Left renal pelvis (tissue), 4 donors: ENCODE measurements at places on chromosomes 12 and 14.
A peak's percentile ranks its signal among the peaks of the same experiment; 100 is the strongest.

GRCh38 chr12:4282892-4283511 lies 9.4 kb downstream of the CCND2 start:
- DNase-seq, result no peak

GRCh38 chr12:123607756-123608155 lies 5.9 kb downstream of the DDX55 start:
- no peak for DNase-seq

DNA sequence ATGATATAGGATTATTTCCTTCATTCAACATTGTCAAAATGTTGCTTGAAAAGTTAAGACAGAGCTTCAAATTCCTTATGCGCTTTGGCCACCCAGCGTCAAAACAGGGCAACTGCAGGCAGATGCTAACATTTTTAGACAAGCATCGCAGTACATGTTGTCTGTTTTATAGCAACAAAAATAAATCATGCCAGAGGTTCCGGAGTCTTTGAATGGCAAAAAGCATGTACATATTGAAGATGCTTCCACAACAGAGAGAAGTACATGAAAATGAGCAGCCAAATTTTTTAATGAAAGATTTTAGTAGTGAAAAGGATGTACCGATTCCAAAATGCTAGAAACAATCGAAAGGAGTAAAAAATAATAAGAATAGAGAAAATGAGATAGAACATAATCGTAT lies 49.8 kb upstream of the USP15 start:
- DNase-seq, result no peak

GRCh38 chr12:107091989-107092641 lies 1.2 kb downstream of the CRY1 start:
- DNase-seq, result peak; percentile 83

DNA sequence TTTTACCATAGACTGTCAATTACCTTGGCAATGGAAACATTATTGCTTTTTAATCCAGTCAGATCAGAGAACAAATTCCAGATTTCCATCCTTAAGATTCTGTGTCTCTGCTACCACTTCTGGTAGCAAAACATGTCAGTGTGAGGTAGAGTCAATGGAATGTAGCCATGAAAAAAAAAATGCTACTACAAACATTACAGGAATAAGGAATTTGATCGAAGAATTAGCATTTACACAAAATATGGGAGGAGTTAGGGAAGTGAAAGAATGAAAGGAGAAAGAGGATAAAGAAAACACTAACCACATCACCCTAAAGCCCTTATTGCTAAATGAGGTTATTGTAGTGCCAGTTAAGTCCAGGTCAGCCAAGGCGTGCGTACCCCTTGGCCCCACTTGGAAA lies 9.2 kb downstream of the MED21 start:
- DNase-seq, result no peak

DNA sequence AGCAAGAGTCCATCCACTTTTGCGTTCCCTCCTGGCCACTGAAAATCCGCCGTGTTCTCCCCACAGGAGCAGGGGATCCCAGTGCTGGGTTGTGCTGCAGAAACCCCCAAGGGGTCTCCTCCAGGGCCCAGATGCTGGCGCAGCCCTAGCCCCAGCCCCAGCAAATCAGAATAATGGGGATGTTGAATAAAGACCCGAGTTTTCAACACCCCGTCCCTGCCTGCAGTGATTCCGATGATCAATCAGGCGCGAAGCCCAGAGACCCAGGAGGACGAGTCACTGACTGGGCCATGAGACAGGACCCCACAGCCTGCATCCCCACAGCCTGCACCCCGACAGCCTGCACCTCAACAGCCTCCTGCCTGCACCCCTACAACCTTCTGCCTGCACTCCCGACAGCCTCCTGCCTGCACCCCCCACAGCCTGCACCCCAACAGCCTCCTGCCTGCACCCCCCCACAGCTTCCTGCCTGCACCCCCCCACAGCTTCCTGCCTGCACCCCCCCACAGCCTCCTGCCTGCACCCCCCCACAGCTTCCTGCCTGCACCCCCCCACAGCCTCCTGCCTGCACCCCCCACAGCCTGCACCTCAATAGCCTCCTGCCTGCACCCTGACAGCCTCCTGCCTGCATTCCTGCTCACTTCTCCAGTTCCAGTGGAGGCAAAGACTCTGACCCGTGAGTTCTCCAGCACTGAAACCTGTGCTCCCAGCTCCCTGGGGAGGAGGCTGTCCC lies 37.2 kb downstream of the TNFAIP2 start:
- no peak for DNase-seq

GRCh38 chr14:59229653-59230406 lies 41.4 kb downstream of the DAAM1 start:
- no peak for DNase-seq

- DNase-seq, result no peak
Measured at GRCh38 chr12:104703372-104703771, 246.6 kb downstream of the CHST11 start.

DNA sequence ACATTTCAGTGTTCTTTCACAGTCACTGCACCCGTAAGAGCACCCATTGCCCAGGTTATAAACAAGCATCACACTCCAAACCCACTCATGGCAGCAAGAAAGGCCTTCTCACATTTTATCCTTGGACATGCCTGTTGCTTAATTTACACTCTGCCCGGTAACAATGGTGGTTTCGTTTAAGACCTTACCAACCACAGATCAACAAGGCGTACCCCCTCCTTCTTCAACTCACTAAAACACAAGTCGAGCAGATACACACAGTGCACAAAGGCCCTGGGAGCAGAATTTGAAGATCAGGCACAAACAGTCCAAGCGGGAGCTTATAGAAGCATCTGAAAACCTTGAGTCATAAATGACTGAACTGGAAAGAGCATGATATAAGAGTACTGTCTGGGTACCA lies 98.1 kb downstream of the GALC start:
- DNase-seq, result no peak

GRCh38 chr12:89597210-89597609 lies 71.4 kb upstream of the POC1B start:
- no peak for DNase-seq

- DNase-seq, result no peak
Measured at GRCh38 chr14:90559811-90560492, 163.1 kb downstream of the CALM1 start.

DNA sequence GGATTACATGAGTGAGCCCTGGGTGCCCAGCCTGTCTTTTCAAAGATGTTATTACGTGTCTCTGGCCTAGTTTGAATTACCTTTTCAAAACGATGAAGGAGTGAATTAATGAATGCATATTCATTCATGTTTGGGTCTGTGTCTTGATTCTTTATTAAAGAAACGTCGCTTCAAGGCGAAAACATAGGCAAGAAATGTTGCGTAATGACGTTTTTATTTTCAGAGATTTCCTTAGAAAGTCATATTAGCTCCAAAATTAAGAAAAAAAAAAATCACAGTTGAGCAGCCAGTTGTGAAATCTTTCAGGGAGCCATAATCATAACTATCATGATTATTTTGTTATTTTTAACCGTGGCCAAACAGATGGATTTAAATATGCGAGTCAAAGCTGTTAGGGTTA lies 3.5 kb downstream of the PPFIBP1 start:
- DNase-seq, result no peak

GRCh38 chr14:63788011-63788933 lies 60.4 kb upstream of the SGPP1 start:
- no peak for DNase-seq

GRCh38 chr14:35352274-35353233 lies 52.0 kb downstream of the NFKBIA start:
- DNase-seq, result no peak

GRCh38 chr14:32339188-32339587 lies 10.1 kb downstream of the AKAP6 start:
- no peak for DNase-seq

GRCh38 chr12:126069549-126070165 lies 1004.4 kb downstream of the AACS start:
- DNase-seq, result no peak

GRCh38 chr12:5396541-5396940 lies 35.4 kb upstream of the NTF3 start:
- no peak for DNase-seq

- DNase-seq, result no peak
Measured at GRCh38 chr12:112349431-112349830, 32.8 kb downstream of the HECTD4 start.

DNA sequence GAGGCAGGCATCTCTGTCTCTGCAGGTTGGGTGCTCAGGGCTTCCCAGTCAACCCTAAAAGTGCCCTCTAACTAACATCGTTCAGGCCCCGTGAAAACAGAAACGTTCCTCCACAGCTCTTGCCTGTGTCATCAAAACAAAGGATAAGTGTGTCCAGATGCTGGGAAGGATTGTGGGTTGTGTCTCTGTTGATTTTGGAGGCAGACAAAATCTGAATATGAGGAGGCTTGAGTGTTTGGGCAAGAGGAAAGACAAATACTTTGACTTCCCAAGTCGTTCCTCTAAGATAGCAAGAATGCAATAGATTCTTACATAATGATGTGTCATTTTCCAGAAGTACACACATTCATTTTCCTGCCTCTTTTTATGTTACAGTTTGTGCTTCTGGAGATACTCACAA lies 52.9 kb downstream of the SERPINA3 start:
- DNase-seq, result no peak

- DNase-seq, result no peak
Measured at GRCh38 chr14:61325166-61325565, 3.8 kb downstream of the PRKCH start.

GRCh38 chr12:52872644-52873389 lies 24.0 kb upstream of the KRT78 start:
- DNase-seq, result no peak

DNA sequence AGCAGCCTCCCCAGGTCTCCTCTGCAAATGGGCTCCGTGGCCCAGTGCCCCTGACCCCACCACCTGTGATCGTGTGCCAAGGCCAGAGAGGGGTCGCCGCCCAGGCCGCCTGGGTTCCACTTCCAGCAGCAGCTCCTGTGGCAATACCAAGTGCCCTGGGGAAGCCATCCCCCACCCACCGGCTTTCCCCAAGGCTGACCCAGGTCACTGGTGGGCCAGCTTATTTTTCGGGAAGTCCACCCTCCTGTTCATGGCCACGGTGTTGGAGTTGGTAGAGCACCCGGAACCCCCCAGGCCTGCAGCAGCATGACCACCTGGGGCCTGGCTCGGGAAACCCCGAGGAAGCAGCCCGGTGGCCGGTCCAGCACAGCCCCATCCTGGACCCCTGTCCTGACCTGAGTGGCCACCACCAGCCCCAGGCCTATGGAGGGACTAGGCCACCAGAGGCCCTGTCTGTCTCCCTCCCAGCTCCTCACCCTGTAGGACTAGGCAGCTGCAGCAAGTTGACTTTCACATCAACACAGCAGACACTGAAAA lies 40.8 kb upstream of the OASL start:
- no peak for DNase-seq

DNA sequence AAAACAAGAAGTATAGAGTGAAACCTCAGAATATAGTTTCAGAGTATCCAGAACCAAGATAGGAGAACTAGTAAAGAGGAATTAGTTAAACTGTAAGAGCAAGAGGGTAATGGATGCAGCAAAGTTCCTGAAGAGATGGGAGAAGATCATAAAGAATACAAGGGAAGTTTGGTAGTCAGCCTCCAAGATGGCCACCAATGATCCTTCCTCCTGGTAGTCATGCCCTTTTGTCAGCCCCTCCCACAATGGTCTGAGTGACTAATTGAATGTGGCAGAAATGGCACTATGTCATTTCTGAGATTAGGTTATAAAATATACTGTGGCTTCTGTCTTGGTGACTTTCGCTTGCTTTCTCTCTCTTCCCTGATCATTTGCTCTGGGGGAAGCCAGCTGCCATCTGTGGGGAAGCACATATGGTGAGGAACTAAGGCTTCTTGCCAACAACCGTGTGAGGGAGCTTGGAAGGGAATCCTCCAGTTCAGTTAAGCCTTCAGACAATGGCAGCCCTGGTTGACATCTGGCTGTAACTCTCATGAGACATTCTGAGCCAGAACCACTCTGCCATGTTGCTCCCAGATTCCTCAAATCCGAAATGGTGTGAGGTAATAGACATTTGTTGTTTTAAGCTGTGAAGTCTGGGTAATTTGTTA lies 55.3 kb upstream of the AMN1 start:
- no peak for DNase-seq

DNA sequence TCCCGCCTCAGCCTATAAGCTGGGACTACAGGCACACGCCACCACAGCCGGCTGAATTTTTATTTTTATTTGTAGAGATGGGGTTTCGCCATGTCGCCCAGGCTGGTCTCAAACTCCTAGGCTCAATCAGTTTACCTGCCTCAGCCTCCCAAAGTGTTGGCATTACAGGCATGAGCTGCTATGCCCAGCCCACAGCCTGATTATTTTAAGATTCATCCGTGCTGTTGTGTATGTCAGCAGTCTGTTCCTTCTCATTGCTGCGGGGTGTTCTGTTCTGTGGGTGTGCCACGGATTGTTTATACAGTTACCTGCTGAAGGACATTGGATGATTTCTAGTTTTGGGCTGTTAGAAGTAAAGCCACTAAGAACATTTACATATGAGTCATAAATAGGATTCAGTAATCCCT lies 9.6 kb upstream of the EP400 start:
- no peak for DNase-seq

GRCh38 chr12:66115071-66115600 lies 15.4 kb downstream of the LLPH start:
- DNase-seq, result no peak

DNA sequence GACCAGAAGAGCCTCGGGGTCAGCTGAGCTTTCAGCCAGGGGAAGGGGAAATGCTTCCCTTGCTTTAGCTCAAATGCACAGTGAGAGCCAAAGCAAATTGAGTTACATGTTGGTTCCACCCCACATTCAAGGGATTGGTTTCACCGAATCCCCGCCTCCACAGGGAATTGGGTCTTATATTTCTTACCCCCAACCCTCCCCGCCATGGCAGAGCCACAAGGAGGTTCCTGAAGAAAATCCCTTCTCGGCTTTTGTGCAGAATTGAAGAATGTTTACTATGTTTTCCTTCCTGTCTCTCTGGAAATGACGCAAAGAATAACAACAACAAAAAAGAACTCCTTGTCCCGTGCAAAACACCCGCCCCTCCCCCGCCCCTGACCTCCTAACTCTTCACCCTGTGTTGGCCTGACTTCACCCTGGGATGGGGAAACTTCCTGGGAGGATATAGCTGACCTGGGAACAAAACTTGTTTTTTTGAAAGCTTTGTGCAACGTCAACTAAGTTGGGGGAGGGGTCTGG lies 21.9 kb upstream of the CIPC start:
- DNase-seq, result no peak
